Endodermal cell (in vitro differentiated cells): ENCODE measurements at places on chromosomes 7 and 10. TPM values are rescaled to one million over a fixed set of nuclear protein-coding genes. Genes with fewer than 3 reads are reported as not detected.

DNA sequence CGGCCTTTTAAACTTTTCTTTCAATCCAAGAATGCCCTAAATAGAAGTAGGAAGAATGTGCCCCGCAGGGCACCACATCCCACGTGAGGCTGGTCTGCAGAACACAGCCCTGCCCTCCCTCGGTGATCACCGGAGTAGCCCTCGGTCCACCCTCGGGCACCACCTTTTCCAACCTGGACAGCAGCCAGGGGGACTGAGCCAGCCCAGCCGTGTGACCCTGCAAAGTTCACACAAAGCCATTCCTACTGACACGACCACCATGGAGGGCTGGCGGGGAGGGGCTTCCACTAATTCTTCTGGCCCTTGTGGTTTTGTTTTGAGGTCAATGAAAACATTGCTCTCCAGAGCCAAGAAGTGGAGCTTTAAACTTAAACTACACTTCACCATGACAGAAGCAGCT is 132.2 kb downstream of the TCERG1L start:
- peak; percentile 51 for DNase-seq

GRCh38 chr7:123024989-123025758 is 29.7 kb upstream of the TAS2R16 start:
- no peak for DNase-seq

DNA sequence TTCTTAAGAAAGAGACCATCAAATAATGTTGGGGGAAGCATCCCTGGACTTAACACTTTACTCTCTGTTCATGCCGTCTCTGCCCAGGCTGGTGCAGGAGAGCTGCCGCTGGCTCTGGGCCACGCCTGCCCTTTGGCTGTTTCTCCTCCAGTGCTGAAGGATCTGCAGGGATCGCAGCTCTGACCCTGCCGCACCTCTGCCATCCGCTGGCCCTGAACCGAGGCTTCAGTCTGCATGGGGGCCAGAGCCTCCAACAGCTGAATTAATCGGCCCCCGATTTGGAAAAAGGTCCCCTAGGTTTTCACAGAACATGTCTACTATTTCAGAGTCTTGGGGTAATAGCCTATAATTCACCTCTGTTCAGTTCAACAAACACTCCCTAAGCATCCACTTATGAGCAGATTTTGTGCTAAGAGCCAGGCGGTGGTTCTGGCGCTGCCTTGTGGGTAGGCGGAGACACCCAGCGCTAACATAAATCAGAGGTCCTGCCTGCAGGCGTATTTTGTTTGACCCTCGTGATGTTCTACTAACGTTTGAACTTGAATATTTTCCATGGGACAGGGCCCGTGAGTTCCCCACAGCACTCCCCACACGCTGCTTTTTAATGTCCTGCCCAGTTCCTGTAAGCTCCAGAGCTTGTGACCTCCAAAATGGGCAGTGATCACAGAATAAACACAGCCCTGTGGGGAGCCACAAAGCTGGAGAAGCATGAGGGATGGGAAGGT is 99.0 kb downstream of the DYNC2I1 start:
- DNase-seq: no peak

The TLL2 gene
- 0.16 and 0.18 TPM in 2 replicates for total RNA-seq
